ENCODE measurements at places on chromosomes 16 and 17. TPM values are rescaled to one million over a fixed set of nuclear protein-coding genes. Genes with fewer than 3 reads are reported as not detected.

The DPEP1 gene
- polyA plus RNA-seq: not detected

The CYBA gene
- 283 TPM for polyA plus RNA-seq

The PIMREG gene
- polyA plus RNA-seq: 24.4 TPM

The TOP2A gene
- polyA plus RNA-seq: 39.6 TPM

The TMC5 gene
- not detected for polyA plus RNA-seq

The CCL14 gene
- polyA plus RNA-seq: not detected
